ENCODE measurements at places on chromosomes 6 and 20.

GRCh38 chr6:131107151-131107550, 28.1 kb upstream of the AKAP7 start:
- DNase-seq: no peak

DNA sequence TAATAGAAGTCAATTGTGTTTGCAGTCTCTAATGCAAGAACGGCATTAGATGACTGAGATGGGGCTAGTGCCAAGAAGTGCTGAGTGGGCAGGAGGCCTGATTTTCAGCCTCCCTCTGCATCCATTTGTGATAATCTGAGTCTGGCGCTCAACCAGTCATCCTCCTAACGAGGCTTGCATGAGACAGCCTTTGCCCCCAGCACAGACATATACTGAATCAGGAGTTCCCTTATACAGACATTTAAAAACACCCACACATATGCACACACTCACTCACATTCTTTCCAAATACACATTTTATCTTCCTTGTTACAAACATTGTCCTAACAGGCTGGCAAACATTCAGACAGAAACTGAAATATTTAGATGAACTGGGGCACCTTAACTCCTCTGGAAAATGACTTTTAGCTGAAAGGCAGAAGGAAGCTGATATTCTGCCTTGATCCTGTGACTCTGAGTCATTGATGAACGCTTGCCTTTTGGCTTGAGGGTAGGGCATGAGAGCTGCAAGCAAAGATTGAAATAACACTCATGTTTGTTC, 562.3 kb downstream of the DHX35 start:
- DNase-seq: no peak

- DNase-seq: no peak
Observed at GRCh38 chr6:142728364-142728763, 216.6 kb downstream of the HIVEP2 start.

DNA sequence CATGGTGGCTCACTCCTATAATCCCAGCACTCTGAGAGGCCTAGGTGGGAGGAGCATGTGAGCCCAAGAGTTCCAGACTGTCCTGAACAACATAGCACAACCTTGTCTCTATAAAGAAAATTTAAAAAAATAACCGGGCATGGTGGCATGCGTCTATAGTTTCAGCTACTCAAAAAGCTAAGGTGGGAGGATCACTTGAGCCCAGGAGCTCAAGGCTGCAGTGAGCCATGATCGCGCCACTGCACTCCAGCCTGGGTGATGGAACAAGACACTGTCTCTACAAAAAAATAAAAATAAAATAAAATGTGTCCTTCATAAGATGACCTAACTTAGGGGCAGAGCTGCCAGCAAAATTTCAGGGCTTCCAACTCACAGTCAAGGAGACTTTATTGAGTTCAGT, 12.6 kb downstream of the ID4 start:
- DNase-seq: no peak

- DNase-seq: no peak
Observed at GRCh38 chr6:143498428-143498827, 13.1 kb downstream of the FUCA2 start.

- DNase-seq: no peak
Observed at GRCh38 chr6:42710316-42710715, 12.1 kb downstream of the PRPH2 start.

GRCh38 chr6:169142538-169142844, 111.2 kb downstream of the THBS2 start:
- DNase-seq: no peak
